HS-27A (cell line): ENCODE measurements at places on chromosomes 4 and X.

GRCh38 chr4:54101190-54102041, 1.5 kb downstream of the GSX2 start:
- no peak for DNase-seq

GRCh38 chr4:88753658-88754571, 56.3 kb upstream of the NAP1L5 start:
- DNase-seq: no peak

GRCh38 chrX:115911967-115912366, 258.6 kb upstream of the AGTR2 start:
- DNase-seq: no peak

GRCh38 chrX:14864631-14865030, 8.2 kb downstream of the FANCB start:
- no peak for DNase-seq
